ENCODE measurements at places on chromosomes 2 and 18.

DNA sequence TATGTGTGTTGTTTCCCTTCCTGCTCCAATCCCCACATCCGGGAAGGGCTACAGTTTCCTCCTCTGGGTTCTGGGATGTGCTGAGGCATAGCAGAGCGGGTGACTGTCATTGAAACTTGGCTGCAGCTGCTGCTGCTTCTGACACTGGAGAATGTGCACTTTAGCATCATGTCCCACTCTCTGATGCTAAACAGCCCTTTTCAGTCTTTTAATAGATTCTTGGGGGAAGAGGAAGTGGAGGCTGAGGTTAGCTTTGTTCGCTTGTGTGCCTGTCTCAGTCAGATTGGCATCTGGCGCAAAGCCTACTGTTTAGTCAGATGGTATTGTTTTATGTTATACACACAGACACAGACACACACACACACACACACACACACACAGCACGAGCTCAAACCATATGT is 136.5 kb upstream of the RND3 start:
- DNase-seq = no peak

- no peak for DNase-seq
Observed at GRCh38 chr18:62555135-62555534, 32.3 kb downstream of the ZCCHC2 start.

DNA sequence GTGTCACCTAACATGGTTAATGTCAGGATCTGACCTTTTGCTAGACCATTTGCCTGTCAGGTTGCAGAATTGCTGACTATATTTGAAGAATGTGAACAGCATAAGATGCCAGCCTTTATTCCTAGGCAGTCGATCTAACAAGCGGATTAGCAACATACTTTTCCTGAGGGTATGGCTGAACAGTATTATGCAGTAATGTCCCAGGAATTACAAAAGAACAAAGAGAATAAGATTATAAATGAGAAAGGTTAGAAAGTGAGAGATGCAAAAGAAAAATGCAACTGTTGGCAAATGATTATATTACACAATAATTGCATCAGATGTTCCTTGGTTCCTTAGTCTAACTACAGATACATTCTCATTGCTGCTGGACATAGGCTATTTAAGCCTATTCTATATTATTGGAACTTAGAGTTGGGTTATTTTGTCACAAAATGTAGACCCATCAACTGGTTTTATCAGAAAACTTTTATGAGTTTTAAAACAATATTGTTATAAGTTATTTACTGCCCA is 647.1 kb upstream of the CRIM1 start:
- DNase-seq = no peak

GRCh38 chr18:74378179-74378682 is 62.6 kb downstream of the C18orf63 start:
- no peak for DNase-seq

DNA sequence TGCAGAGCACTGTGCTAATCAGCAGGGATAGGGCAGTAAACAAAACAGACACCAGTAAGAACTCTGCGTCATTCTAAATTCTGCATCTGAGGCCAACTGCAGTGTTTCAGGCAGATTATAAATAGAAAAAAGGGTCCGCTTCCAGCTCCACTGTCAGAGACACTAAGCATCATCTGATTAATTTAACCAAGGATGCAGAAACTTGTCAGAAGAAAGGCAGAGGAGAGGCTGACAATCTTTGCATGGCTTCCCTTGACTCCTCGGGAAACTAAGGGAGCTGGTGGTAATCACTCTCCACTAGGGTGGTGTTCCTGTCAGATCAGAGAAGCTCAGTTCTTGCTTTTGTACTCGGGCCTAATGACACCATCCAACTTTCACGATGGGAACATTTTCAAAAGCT is 123.5 kb downstream of the DNAH6 start:
- DNase-seq = no peak

DNA sequence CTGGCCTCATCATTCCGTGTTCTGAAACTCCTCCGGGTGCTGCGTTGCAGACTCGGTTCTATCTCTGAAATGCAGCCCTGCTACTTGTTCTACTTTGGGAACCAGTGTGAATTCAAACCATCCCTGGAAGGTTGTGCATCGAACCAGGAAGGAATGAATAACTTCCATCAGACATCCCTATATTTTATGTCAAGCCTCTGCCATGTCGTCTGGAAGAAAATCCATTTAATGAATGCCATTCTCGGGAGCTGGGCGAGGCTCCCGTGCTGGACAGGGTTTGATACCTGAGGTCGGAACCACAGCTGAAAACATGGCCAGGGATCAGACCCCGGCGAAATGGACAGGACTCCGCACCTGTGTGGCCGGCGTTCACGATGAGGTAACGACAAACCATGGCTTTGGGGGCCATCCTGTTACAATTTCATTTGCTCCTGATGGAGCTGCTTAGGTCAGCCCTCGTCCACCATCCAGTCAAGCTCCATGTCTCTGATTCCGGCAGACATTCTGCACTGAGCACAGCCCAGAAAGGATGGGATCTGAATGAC is 821.6 kb downstream of the GALR1 start:
- no peak for DNase-seq

DNA sequence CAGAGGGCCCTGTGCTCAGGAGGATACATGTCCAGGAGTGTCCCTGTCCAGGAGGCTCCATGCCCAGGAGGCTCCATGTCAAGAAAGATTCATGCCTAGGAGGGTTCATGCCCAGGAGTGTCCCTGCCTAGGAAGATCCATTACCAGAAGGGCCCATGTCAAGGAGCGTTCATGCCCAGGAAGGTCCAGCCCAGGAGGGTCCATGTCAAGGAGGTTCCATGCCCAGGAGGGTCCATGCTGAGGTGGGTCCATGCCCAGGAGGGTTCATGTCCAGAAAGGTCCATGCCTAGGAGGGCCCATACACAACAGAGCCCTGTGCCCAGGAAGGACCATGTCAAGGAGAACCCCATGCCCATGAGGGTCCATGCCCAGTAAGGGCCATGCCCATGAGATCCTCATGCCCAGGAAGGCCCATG is 7.0 kb downstream of the GPR35 start:
- DNase-seq = no peak

- no peak for DNase-seq
Observed at GRCh38 chr2:164420787-164421186, 200.5 kb downstream of the GRB14 start.

DNA sequence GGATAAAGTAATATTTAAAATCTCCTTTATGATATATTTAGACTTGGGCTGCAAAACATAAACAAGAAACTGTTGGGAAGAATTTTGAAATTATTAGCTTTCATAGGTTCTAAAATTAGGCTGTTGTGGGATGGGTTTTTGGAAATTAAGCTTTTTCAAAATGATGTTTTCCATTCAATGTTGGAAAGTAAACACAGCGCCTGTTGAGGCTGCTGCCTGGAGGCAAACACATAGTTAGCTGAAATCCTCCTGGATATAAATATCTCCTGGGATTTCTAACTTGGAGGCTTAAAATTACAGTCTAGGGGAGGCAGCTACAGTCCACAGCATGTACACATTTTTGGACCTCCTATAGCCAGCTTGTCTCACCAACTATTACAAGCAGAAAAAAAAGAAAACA is 197.3 kb downstream of the DCC start:
- no peak for DNase-seq

- DNase-seq = no peak
Observed at GRCh38 chr18:10320791-10321190, 133.6 kb upstream of the APCDD1 start.

DNA sequence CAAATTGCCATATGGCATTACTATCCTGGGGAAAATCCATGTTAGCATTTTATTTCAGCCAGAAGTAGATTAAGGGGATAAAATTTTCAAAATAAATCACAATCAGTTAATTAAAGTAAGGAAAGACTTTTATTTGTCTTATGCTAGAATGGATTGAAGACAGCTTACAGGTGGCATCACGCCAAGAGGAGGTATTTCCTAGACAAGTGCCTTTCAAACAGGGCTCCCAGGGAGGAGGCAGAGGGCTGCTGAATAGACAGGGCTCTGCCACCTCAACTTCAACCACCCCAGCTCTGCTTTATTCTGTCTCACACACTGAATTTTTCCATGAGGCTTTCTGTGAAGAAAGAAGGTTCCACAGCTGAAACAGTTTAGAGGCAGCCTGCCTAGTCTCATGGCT is 12.2 kb downstream of the CCDC68 start:
- no peak for DNase-seq

- DNase-seq = no peak
Observed at GRCh38 chr2:133968446-133968845, 285.4 kb upstream of the MGAT5 start.

GRCh38 chr2:233290051-233290845 is 17.4 kb upstream of the SAG start:
- DNase-seq = no peak

GRCh38 chr2:63580651-63581297 is 7.5 kb downstream of the WDPCP start:
- no peak for DNase-seq

Data from stimulated activated CD8-positive, alpha-beta memory T cell treated with anti-CD3 and anti-CD28 coated beads, Interleukin-4, amount 100 ng/mL, for 4 hours (primary cell).